ENCODE measurements at places on chromosomes 4 and X. TPM values are rescaled to one million over a fixed set of nuclear protein-coding genes. Genes with fewer than 3 reads are reported as not detected.
A peak's percentile ranks its signal among the peaks of the same experiment; 100 is the strongest.

GRCh38 chrX:109346491-109346890, 135.4 kb downstream of the GUCY2F start:
- DNase-seq, result no peak

DNA sequence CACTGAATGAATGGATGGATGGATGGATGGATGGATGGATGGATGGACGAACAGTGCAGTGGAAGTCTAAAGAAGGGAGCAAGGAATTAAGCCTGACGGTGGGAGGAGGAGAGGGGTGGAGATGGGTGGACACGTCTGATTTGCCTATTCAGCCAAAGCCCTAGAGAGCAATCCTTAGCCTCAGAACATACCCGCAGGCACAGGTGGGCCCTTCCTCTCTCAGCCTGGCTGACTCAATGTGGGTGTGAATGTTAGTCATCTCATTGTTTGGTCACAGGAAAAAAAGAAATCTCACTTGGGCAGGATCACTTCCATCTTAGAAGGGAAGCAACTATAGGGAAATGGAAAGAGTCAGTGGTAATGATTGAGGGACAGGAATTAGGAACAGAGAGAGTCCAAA, 165.9 kb downstream of the PJA1 start:
- no peak for DNase-seq

GRCh38 chr4:183821076-183821853, 83.8 kb upstream of the STOX2 start:
- DNase-seq, result no peak

- no peak for DNase-seq
Measured at GRCh38 chrX:103498786-103499185, 20.5 kb downstream of the RAB40A start.

DNA sequence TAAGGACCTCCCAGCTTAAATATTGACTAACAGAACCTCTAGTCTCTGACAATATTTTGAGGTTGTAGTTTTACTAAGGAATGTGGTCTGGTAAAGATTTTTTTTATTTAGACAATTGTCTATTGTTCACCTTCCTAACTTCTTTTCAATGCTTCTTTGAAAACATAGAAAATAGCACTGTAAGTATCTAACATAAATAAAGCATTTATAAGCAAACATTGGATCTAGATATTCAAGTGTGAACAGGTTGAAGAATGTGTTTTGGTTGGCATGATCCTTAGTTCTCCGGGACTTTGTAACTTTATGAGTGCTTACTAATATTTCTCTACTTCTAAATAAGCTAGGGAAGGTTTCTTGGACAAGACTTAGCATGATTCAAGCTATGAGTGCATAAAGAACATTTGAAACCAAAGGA, 285.4 kb upstream of the ARSJ start:
- DNase-seq, result no peak

GRCh38 chrX:130916636-130917422, 13.8 kb upstream of the ENOX2 start:
- DNase-seq, result peak; percentile 35

DNA sequence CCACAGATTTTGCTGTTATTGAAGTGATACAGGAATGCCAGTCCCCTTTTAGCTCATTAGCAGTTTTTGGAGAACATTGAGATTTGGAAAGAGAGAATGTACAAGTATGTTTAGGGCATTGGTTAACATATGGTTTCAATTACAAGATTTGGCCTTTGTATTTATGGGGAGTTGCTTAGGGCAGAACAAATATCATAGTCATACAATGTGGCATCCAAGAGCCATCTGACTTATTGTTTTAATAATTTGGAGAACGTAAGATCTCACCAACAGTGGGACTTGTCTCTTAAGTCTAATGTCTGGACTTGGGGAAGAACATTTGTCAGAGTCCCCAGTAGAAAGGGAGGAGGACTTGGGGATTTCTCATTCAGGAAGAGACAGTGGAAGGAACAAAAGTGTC, 166.1 kb downstream of the STK32B start:
- no peak for DNase-seq

DNA sequence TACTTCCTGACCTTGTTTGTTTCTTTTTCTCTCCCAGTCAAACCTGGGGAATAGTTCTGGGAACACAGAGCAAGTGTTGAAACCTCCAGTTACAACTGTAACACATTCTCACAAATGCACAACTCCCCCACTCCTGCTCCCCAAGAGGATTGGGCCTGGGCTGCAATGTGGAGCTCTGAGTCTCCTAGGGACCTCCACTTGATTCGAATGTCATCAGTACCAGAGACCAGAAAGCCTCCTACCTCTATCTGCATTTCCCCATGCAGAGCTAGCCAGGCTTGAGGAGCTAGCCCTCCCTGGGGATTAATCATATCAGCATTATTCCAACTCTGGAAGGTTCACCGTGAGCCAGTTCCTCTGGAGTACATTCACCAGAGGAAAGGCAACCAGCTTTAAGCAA, 41.7 kb upstream of the CITED1 start:
- DNase-seq, result no peak

- no peak for DNase-seq
Measured at GRCh38 chrX:17520016-17520615, 145.1 kb downstream of the NHS start.

DNA sequence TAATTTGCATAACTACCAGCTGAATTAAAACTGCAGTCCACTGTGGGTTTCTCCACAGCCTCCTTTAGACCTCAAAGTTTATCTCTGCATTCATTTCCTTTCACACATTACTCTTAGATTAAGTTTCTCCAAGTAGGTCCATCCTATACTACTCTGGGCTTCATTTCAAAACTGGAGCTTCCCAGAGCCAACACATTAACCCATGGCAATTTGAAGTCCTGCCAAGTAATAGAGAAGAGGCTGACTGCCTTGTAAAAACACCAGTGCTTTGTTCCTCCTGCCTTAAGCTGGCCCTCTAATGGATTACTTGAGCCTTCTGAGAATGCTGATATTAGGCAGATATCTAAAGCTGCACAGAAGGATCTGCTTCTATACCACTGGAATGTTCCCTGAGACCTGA, 997.2 kb upstream of the SLIT2 start:
- DNase-seq, result no peak

DNA sequence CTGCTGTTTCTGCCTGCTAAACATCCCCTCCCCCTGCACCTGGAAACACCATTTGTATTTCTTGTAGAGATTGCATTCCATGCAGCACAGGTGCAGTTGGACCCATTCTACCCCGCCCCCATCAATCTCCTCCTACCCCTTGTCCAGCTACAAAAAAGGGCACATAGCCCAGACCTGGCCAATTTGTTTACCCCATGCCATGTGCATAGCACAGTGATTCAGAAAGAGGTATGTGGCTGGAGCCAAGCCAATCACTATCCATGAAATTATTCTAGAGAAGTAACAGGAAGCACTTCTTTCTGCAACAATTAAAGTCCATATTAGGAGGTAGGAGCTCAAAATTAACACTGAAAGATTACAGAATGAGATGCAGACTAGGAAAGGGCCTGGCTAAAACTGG, 20.2 kb upstream of the TMEM184C start:
- no peak for DNase-seq

- no peak for DNase-seq
Measured at GRCh38 chr4:78578674-78579425, 27.3 kb downstream of the ANXA3 start.

GRCh38 chr4:152735396-152735859, 44.1 kb downstream of the TIGD4 start:
- DNase-seq, result no peak

DNA sequence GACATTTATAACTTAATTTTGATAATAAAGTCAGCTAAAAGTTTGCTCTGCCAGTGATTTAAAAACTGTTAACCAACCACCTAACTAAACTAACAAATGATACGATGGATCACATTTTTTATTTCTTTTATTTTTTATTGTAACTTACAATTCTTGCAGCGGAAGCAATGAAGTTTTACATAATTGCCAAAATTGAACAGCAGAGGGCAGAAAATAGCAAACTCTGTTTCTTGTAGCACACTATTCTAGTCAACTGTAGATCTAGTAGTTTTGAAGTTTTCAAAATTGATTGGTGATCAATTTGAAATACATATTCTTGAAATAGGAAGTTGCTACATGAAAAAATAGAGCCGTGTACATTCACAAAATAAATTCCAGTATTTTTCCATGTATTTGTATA, 2.8 kb upstream of the GRIA2 start:
- DNase-seq, result no peak

- no peak for DNase-seq
Measured at GRCh38 chr4:7052923-7053715, 9.9 kb downstream of the TADA2B start.

GRCh38 chr4:153748378-153748777, 11.4 kb downstream of the RNF175 start:
- no peak for DNase-seq

DNA sequence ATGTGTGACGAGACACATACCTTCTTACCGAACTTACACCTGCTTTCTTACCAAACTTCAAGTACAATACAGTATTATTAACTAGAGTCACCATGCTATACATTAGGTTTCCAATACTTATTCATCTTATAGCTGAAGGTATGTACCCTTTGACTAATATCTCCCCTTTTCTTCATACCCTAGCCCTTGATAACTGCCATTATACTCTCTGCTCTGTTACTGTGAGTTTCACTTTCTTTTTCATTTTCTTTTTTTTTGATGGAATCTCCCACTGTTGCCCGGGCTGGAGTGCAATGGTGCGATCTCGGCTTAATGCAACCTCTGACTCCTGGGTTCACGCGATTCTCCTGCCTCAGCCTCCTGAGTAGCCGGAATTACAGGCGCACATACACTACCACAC, 3.4 kb upstream of the PNMA5 start:
- no peak for DNase-seq

DNA sequence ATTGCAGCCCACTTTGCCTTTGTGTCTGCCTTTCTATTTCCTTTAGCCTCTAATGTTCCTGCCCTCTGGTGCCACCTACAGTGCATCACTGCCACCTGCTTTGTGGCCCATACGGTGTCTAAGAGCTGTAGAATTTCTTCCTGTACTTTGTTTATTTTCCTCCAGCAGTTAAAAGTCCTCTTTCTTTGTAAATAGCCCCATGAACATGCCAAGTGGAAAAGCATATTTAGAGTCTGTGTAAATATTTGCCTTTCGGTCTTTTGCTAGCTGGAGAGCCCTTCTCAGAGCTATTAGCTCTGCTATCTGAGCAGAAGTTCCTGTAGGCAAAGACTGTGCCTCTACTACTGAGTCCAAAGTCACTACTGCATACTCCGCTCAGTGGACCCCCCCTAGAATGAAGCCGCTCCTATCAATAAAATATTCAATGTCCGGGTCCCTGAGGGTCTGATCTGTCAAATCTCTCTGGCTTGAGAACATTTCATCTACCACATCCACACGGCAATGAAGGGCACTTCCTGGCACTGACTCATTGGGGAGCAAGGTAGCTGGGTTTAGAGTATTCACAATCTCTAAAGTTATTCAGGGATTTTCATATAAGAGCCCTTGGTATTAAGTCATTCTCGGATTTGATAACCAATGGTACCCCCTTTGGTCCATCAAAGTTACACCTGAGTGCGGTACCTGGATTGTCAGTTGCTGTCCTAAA, 36.3 kb downstream of the SULT1E1 start:
- DNase-seq, result no peak

PNMA3 gene
- 5.2 TPM for total RNA-seq

ZXDA gene
- 4.4 TPM for total RNA-seq

DCAF4L1 gene
- total RNA-seq, result 0.14 TPM

TCEAL7 gene
- 6.5 TPM for total RNA-seq

GAGE12H gene
- not detected for total RNA-seq

PTTG2 gene
- total RNA-seq, result not detected

UBA6 gene
- total RNA-seq, result 60.4 TPM

All from H7 (cell line).